Activated T-cell treated with anti-CD3 and anti-CD28 coated beads for 48 hours (primary cell): ENCODE measurements at places on chromosomes 6 and 20.
A peak's percentile ranks its signal among the peaks of the same experiment; 100 is the strongest.

GRCh38 chr6:155771822-155772221, 316.2 kb upstream of the NOX3 start:
- no peak for DNase-seq

GRCh38 chr20:44495802-44496481, 20.3 kb downstream of the TTPAL start:
- no peak for DNase-seq

GRCh38 chr6:87068795-87069194, 26.1 kb downstream of the CGA start:
- no peak for DNase-seq

DNA sequence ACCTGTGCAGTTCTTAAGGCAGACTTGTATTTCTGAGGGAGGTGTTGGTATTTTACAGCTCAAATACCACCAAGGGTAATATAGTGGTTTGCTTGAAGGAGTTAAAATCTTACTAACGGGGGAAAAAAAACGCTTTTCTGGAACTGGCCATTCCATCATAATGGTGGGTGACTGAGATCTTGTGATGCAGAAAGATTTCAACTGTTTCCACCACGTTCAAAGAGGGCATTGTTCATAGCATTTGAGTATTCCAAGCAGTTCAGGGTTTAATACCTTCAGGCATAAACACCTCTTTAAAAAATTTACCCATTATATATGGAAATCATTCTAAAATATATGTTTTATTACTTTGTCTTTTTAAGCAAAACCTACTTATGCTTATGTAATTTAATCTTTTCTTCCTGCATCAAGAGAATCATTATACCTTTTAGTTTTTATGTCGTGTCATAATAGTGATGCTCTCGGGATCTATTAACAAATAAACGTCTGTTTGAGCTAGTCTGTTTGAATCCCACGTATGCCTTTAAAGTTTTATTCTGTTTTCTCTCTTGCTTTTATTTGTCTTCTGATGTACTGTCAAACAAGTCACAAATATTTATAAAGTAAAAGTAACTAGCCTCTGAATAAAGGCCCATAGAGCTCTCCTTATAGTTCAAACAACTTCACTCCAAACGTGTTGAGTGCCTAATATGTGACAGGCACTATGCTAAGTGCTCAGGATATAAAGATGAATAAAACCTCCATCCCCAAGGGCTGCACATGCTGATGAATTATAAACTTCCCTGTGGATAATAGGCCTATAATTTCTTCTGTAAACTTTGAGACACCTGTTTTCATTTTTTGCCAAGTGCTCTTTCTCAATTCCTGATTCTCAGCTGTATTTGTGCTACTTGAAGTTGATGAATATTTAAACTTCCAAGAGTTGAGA, 298.8 kb upstream of the FERMT1 start:
- no peak for DNase-seq

- DNase-seq = no peak
Observed at GRCh38 chr6:64254558-64254957, 619.0 kb downstream of the PHF3 start.

GRCh38 chr20:47400685-47401084, 44.2 kb upstream of the ZMYND8 start:
- no peak for DNase-seq

GRCh38 chr6:41515995-41516394, 30.2 kb upstream of the FOXP4 start:
- DNase-seq = no peak

- DNase-seq = no peak
Observed at GRCh38 chr20:62872184-62872847, 10.7 kb upstream of the TCFL5 start.

DNA sequence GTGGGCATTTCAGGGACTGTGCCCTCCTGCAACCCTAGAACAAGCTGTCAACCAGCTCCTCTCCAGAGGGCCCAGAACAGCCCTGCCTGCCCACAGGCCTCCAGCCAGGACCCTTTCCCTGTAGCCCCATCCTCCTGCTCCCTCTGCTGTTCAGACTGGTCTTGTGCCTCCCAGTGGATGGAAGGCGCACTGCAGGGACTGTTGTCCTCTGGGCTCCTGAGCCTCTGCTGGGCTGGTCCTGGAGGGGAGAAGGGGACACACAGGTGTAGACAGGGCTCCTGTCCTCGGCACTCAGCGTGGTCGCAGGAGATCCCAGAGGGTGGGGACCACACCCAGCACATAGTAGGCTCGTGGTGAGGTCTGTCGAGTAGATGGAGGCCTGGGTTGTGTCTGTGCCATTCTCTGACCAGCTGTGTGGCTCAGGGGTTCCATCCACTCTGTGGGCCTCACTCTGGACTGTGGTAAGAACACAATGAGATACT, 11.5 kb downstream of the ITPR3 start:
- peak; percentile 51 for DNase-seq

GRCh38 chr20:19756761-19757486, 1.1 kb upstream of the RIN2 start:
- no peak for DNase-seq

DNA sequence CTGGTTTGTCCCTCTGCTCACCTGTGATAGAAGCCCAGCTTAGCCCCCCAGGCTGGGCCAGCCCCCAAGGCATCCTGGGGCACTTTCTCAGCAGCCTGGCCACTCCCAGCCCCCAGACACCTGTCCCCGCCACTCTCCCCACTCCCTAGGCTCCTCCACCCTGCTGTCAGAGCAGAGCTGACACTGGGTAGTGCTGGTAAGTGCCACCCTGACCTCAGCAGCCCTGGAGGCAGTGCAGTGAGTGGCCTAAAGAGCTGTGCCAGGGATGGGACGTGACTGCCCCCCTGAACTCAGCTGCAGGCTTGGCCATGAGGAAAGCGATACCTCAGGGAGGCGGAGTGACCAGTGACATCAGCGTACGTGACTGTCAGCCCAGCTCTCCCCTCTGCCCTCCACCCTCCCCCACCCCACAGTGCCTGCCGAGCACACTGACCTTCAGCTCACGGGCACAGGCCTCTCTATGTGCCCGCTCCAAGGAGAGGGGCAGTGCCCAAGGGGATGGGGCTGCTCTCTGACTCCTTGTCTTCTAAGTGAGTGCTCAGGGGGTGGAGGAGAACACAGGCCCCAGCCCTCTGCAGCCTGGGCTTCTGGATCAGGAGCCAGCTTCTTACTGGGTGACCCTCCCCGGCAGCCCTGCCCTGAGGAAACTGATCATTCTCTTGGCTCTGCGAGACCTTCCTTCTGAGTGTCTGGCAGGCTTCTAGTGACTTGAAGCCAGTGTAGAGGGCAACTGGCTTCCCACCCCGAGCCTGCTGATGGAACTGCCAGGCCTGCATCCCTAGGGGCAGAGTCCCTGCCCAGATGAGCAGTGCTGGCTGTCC, 172.7 kb downstream of the MRPL14 start:
- no peak for DNase-seq

GRCh38 chr20:3244613-3245012, 5.6 kb upstream of the SLC4A11 start:
- DNase-seq = no peak

GRCh38 chr6:94862112-94862511, 715.2 kb upstream of the MANEA start:
- no peak for DNase-seq
